ENCODE measurements at places on chromosomes 12 and 14.

GRCh38 chr12:131035245-131035681 is 81.6 kb downstream of the ADGRD1 start:
- no peak for DNase-seq

- DNase-seq: no peak
These were observed 260.3 kb upstream of the E2F7 start for GRCh38 chr12:77325511-77326236.

DNA sequence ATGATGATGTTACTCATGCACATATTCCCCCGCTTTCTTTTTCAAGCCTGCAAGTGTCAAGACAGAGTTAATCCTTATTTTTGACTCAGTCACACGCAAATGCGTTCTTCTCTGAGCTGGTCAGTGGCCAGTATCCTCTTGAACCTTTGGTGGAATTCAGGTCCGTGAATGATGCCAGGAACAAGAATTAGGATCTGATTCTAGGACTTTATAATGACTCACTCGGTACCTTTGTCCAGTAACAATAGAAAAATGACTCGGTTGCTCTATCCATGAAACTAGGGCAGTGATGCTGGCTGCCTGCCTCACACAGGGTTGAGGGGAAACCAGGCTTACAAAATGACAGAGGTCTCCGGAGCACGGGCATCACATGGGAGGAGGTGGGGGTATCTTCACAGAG is 185.8 kb upstream of the NUDT4 start:
- DNase-seq: peak; percentile 69

DNA sequence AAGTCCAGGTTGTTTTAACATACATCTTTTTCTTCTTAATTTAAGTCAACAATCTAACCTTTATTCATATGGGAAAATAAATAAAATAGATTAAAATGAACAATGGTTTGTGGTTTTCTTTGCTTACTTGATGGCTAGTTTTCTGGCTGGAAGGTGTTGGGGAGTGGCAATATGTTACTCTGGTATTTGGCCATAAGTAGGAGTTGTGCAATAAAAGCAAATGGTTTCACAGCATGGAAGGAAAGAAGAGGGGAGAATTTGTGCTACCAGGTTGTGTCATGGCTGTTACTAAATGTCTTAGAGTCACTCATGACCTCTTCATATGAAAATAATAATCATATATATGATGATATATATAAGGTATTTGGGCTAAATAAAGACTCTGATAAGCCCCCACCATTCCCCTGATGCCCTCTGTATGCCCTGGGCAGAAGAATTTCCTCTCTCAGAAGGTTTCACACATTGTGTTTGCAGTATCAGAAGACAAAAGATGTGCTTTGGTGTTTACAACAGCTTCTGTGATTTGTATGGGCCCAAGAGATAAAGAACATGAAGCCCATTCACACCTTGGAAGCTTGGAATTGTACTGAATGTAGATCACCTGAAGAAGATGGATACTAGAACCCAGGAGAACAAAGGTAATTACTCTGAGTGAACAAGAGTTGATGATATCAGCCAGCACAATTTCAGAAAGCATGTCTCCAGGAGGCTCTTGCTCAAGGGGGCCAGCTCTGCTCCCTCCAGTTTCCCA is 160.9 kb downstream of the ALG10B start:
- no peak for DNase-seq

DNA sequence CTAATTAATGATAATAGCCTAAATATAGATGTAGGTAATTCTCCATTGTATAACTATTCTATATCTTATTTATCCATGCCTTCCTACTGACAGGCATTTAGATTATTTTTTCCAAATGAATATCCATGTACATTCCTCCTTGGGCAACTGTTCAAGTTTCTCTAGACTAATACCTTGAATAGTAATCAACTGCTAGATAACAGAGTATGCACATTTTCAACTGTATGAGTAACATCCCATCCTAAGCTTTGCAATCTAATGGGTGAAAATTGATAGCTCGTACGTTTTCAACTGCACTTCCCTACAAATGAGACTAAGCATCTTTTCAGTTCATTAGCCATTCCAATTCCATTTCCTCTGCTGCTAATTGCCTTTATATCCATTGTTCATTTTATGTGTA is 37.0 kb downstream of the YAF2 start:
- no peak for DNase-seq

DNA sequence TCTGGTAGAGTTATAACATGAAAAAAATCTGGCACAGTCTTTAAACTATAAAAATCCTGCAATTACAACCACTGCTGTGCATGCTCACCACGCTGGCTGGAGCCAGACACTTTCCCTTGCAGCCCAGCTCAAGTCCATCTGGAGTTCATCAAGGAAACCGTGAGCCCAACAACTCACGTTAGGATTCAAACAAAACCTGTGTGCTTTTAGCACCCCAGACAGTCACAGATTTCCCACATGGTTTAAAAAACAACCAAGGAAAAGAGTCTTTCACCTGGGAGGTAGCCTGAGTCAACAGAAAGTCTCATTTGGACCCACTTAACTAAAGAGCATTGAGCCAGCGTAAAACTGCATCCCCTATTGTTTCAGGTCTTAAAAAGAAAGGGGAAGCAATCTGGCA is 4.7 kb downstream of the LRIG3 start:
- peak; percentile 63 for DNase-seq

DNA sequence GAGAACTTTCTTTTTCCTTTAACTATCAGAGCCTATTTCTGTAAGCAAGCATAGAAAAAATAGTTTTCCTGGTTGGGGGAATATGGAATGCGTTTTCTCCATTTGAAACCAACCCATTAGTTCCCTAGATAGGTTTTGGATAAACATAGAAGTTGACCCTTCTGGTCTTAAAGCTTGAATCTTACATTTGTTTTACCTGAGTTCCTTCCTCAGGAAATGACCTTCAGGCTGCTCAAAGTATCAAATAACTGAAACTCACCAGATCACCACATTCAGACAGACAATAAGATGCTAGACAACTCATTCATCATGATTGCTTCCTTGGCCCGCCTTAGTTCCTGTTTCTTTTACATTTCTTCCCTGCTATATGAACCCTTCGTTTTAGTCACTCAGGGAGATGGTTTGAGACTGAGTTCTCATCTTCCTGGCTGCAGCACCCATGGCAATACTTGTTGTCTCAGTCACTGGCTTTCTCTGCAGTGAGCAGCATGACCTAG is 52.2 kb downstream of the LRP6 start:
- no peak for DNase-seq

- peak; percentile 72 for DNase-seq
These were observed 11.6 kb downstream of the FGD6 start for GRCh38 chr12:95205685-95206084.

- no peak for DNase-seq
These were observed 27.1 kb downstream of the FMNL3 start for GRCh38 chr12:49680075-49680474.

GRCh38 chr12:91951571-91951970 is 194.1 kb downstream of the BTG1 start:
- no peak for DNase-seq

DNA sequence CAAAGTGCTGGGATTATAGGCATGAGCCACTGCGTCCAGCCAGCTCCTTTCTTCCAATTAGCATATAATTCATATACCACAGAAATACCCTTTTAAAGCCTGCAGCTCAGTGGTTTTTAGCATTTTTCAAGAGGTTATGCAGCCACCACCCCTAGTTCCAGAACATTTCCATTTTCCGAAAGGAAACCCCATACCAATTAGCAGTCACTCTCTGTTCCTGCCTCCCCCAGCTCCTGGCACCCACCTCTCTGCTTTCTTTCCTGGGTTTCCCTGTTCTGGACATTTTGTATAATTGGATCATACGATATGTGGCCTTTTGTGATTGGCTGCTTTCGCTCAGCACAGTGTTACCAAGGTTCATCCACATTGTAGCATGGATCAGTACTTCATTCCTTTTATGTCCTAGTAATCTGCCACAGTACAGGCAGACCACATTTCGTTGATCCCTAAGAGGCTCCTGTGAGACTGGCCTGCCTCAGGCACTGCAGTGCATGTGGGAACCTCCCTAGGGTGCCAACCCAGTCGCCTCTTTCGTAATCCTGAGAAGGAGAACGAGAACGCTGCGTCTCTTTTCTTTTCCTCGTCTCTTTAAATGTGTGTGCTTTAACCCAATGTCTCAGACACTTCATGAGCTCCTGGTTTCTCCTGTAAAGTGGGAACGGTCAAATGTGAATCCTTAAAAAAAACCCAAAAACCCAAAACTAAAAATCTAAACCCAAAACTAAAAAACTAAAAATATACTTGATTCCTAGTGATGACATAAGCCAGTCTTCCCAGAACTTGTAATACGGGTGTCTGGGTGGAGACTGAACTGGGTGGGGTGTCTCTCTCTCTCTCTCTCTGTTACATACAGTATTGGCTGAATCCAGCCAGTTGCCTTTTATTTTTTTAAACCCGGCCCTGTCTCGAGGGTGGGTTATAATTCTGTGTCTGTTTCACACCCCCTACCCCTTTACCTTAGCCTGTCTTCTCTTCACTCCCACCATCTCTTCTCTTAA is 14.7 kb downstream of the AACS start:
- DNase-seq: no peak

DNA sequence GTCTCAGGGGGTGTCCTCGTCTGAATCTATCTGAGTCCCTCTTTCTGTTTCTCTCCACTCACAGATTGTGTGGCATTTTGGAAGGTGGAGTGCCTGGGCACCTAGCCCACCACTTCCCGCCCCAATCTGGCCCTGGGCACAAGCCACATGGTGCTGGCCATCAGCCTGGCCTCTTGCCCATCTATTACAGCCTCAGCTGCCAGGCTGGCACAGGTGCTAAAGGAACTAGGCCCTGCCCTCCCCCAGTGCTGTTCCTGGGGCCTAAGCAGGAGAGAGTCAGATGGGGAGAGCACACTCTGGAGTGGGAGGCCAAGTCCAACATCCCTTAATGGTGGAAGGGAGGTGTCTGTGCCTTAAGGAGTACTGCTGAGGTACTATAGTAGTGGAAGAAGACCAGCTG is 8.3 kb upstream of the CALCOCO1 start:
- DNase-seq: no peak

DNA sequence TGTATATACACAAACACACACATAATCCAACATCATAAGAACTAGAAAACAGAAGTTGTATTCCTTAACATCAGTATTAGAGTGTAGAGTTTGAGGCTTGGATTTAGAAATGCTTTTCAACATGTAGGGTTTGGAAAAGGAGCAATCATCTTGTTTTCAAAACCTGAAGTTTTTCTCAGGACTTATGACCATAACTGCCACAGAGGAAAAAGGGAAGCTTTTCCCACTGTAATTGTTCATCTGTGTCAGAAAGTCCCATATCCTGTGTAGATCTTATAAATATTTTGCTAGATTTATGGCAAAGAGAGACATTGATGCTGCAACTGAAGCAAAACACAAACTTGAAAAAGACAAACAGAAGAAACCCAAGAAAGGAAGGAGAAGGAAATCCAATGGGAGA is 115.7 kb downstream of the GRIP1 start:
- no peak for DNase-seq

- no peak for DNase-seq
These were observed 70.8 kb downstream of the SYNE3 start for GRCh38 chr14:95445676-95446075.

GRCh38 chr14:54387328-54387727 is 9.5 kb upstream of the CDKN3 start:
- DNase-seq: no peak

- no peak for DNase-seq
These were observed 75.5 kb upstream of the PLEKHA5 start for GRCh38 chr12:19054035-19054434.

GRCh38 chr12:119088685-119089379 is 89.9 kb upstream of the HSPB8 start:
- no peak for DNase-seq

- DNase-seq: no peak
These were observed 452 bp downstream of the NGDN start for GRCh38 chr14:23469906-23470403.

DNA sequence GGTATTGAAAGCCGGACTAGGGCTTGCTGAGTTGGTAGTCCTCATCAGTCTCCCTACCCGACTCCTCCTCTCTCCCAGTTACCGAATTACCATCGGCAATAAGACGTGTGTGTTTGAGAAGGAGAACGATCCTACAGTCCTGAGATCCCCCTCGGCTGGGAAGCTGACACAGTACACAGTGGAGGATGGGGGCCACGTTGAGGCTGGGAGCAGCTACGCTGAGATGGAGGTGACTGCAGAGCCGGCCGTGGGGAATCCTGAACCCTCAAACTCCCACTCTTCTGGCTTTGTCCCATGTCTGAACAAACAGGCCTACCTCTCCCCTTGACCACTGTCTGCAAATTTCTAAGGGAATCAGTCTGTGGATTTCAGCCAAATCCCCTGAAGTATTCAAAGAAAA is 82.9 kb downstream of the ACACB start:
- no peak for DNase-seq

- no peak for DNase-seq
These were observed 37.8 kb downstream of the TMX1 start for GRCh38 chr14:51277753-51278415.

- DNase-seq: no peak
These were observed 45.3 kb downstream of the LRP6 start for GRCh38 chr12:12221560-12221959.

DNA sequence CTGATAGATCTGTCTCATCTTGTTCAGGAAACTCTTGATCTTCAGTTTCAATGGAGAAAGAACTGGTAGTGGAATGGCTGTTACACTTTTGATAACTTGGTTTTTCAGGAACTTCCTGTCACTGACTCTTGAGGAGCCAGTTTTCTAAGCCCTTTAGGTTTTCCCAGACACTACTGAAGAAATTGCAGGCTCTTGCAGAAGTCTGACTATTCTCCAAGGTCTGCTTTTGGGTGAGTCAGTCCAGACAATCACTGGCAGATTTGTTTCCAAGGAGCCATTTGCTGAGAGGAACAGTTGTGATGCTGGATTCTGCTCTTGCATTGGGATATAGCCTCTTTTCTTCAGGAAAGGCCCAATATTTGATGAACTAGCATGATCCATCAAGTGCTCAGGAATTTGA is 468.0 kb downstream of the FUT8 start:
- peak; percentile 29 for DNase-seq

DNA sequence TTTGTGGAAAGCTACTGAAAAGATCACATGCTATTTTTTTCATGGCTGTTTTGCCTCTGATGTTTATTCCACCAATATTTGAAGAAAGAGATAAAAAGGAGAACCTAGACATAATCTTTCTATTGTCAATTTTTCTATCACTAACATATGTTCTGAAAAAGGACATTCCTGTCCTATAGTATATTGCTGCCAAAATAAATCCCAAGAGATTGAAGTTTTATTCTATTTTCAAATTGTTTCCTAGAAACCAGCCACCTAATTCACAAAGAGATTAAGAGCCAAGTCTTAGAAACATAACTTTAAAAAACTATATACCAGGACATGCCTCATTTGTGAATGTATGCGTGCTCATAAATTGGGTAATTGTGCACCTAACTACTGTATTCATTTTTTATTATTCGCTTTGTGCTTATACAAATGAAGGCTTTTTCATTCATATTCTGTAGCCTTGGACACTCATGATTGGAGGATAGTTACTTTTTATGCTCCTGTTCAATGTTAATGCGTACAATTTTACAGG is 200.7 kb downstream of the FUT8 start:
- no peak for DNase-seq

DNA sequence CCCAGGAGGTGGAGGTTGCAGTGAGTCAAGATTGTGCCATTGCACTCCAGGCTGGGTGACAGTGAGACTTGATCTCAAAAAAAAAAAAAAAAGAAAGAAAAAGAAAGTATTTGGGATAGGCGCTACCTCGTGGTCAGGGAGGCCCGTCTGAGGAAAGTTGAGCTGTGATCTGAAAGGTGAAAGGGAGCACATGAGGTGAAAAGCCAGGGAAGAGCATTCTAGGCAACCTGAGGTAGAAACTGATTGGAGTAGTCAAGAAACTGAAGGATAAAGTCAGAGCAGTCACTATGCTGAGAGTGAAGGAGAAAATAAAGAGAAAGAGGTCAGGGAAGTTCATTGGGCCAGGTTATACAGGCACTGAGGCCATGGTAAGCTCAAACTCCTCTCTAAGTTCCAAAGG is 7.7 kb downstream of the ANAPC5 start:
- DNase-seq: no peak

All from AG09309 (cell line).